Dermis blood vessel endothelial cell (primary cell): ENCODE measurements at places on chromosomes 12 and 14.
A peak's percentile ranks its signal among the peaks of the same experiment; 100 is the strongest.

- no peak for DNase-seq
Observed at GRCh38 chr12:15530361-15530760, 208.1 kb downstream of the PTPRO start.

- peak; percentile 43 for DNase-seq
Observed at GRCh38 chr12:104680070-104680469, 223.3 kb downstream of the CHST11 start.

- DNase-seq: no peak
Observed at GRCh38 chr14:26088275-26088674, 509.6 kb downstream of the NOVA1 start.

- DNase-seq: no peak
Observed at GRCh38 chr14:96681829-96682228, 115.4 kb upstream of the VRK1 start.

DNA sequence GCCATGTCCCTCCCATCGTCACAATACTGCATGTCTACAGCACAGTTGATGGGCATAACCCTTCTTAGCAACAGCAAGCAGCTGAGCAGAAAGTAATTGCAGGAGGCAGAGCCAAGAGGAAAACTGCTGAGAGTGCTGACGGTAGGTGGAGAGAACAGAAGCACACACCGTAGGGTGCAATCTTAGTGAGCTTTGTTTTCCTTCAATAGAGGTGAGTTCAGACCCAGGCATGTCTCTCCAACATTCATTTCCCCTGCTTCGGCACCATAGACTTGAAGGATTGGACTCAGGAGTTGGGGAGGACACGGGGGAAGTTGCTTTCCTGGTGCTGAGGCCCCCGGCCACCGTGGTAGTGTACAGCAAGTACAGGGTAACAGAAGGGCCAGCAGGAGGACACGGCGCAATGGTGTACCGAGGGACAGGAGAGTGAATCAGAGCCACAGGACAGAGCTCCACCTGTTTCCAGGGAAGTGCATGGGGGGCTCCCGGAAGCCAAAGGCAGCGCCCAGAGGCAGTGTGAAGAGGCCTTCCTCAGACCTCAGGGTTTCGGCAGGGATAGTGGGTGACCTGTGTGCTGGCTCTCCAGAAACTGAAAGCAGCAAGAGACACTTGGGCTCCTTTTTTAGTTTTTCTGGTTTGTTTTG lies 36.3 kb upstream of the SINHCAF start:
- no peak for DNase-seq

- DNase-seq: no peak
Observed at GRCh38 chr12:2319737-2320506, 267.1 kb downstream of the CACNA1C start.
